ENCODE measurements at places on chromosomes 1 and 21. TPM values are rescaled to one million over a fixed set of nuclear protein-coding genes. Genes with fewer than 3 reads are reported as not detected.

LCE1D gene
- total RNA-seq = not detected

KIF17 gene
- total RNA-seq = 1.0 TPM

TNNI3K gene
- total RNA-seq = 0.98 TPM

PYHIN1 gene
- total RNA-seq = 5.7 TPM

MROH9 gene
- total RNA-seq = not detected

OR6N1 gene
- total RNA-seq = not detected

OLFML3 gene
- 0.33 TPM for total RNA-seq
